ENCODE measurements at places on chromosomes 1 and 21.

GRCh38 chr1:172278478-172278877 is 142.0 kb upstream of the C1orf105 start:
- no peak for DNase-seq

GRCh38 chr1:159030311-159030710 is 20.6 kb downstream of the IFI16 start:
- no peak for DNase-seq

GRCh38 chr1:244778344-244778743 is 57.1 kb upstream of the COX20 start:
- DNase-seq = no peak

- DNase-seq = no peak
Measured at GRCh38 chr1:116948046-116948445, 38.3 kb downstream of the PTGFRN start.

DNA sequence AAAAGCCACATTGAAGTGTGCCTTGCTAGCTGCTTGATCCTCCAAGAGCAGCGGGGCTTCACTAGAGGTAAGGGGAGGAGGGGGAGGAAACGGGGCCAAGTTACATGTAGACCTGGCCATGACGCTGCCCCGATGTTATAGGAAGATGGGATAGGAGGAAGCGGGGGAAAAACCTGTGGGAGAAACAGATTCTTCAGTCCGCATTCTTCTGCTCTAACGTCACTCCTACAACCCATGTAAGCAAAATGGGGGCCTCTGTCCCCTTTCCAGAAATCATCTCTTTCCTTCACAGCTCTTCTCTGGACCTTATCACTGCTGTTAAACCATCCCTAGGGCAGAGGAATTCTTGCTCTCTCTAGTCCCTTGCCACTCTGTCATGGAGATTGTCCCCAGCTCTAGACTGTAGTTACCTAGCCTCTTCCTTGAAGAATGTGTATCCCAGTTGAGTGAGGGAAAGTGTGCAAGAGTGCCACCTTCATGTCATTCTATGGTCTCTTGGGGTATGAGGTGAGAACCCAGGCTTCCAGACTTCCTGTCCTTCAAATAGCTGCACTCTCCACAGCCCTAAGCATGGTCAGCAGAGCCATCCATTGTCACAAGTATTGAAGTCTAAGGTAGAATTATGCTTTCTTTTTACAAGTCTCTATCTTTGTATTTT is 11.4 kb downstream of the PLEKHO1 start:
- no peak for DNase-seq

DNA sequence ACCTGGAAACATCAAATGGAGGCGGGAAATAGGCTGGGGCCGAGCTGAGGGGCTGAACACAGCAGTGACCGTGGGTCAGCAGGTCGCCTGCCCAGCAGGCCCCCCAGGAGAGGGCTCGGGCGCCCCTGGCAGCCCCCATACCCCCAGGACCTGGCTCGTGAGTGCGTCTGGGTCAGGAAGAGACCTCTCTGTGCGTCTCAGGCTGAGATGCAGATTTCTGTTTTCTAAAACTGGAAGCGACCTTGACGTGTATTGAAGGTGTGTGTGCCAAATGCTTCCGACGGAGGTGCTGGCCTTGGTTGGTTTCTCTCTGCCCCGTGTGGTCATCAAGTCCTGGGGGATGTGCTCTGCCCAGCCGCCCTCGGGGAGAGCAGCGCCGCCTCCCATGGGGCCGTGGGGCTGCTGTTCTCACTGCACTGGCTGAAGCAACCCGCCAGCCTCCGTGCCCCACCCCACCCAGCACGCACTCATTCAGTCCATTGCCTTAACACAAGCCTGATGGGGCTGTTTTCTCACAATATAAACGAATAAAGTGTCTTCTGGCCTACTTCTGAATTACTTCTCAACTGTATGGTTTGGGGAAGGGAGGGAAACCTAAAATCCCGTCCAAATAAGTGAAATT is 7.4 kb downstream of the PEX10 start:
- DNase-seq = no peak

- no peak for DNase-seq
Measured at GRCh38 chr1:113903501-113904292, 902 bp downstream of the AP4B1 start.

DNA sequence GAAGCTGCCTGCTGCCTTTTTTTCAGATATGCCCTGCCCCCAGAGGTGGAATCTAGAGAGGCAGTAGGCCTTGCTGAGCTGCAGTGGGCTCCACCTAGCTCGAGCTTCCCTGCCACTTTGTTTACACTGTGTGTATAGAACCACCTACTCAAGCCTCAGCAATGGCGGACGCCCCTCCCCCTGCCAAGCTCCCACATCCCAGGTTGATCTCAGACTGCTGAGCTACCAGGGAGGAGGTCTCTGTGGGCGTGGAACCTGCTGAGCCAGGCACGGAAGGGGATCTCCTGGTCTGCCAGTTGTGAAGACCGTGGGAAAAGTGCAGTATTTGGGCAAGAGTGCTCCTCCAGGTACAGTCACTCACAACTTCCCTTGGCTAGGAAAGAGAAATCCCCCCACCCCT is 65.1 kb downstream of the MSH4 start:
- no peak for DNase-seq

- DNase-seq = no peak
Measured at GRCh38 chr1:220296981-220297380, 24.7 kb upstream of the RAB3GAP2 start.

DNA sequence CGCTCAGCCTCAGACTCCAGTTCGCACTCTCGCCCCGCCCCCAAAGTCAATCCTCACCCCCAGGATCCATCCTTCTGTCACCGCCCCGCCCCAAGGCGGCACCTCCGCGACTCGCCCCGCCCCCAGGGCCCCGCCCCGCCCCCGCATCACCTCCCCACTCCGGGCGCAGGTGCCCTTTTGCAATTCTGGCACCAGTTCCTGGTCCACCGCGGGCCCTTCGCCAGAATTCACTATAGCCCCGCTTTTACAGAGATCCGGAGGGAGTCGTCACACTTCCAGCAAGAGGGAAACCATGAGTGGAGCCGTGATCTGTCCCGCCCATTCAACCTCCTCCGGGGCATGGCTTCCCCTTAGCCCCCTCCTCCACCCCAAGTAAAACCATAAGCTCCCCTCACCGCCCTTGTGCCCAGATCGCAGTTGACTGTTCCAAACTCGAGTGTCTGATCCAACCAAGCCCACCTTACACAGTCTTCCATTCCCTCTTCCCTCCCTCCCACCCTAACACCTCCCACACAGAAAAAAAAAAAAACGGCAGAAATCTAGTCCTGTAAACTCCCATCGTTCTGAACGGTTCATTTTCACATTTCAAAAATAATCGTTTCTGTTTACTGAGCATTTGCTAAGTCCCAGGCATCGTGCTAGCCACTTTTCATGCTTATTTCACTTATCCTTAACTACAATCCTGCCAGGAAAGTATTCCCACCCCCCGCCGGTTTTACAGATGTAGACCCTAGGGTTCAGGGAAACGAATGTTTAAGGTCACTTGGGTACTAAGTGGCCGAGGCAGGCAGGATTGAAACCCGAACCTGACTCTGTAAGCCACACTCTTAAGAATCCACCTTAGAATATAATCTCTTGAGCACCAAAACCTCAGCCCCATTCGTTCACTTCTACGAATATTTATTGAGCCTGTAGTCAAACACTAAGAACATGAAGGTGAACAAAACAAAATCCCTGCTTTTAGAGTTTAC is 1.3 kb upstream of the DNAJC16 start:
- DNase-seq = no peak

GRCh38 chr1:95512925-95513324 is 278.9 kb downstream of the RWDD3 start:
- DNase-seq = no peak

DNA sequence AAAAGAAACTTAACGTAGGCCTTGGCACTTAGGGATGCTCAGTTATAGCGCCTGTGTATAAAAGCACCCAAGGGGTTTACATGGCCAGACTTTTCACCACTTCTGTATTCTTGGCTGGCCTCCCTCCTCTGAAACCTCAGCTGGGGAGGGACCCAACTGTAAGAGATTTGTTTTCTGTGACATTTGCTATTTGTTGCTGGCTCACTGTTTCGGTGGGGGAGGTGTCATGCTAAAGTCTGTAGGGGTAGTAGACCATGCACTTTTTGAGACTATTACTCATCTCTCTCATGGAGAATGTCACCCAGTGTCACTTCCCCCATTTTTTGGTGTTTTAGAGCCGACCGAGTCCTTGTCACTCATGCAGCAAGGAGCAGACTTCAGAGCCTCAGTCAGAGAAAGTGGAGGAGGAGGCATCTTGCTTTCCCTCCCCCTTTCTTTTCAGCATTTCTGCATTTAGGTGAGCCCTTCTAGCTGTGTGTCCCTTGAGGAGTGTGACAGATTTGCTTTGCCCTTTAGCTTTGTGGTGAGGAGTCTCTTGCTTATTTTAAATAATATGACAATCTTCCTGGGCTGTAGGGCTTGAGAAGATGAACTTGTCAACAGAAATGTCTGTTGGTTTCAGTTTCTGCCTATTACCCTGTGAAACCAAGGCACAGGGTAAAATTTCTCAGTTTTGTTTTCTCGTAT is 160.1 kb downstream of the FASLG start:
- DNase-seq = no peak

- no peak for DNase-seq
Measured at GRCh38 chr1:25740071-25740470, 59.9 kb upstream of the SELENON start.

- DNase-seq = no peak
Measured at GRCh38 chr1:230943048-230943593, 35.5 kb downstream of the TTC13 start.

DNA sequence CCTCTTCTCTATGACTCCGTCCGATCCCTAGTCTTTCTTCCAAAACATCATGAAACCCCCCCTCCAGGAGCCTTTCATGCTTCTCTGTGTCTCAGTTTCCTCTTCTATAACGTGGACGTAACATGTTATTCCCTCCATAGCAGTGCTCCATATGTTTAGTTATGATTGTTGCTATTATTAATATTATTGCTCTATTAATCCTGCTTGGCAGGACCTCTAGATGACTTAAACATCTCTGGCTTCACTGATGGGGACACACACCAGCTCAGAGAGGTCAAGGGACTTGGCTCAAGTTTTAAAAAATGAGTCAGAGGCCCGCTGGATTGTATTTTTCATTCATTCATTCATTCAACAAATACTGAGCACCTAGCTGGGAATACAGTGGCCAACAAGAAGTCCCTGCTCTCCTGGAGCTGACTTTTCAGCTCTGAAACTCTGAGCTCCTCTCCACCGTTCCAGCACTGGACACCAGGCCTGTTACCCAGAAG is 404 bp upstream of the CPLANE2 start:
- DNase-seq = no peak

DNA sequence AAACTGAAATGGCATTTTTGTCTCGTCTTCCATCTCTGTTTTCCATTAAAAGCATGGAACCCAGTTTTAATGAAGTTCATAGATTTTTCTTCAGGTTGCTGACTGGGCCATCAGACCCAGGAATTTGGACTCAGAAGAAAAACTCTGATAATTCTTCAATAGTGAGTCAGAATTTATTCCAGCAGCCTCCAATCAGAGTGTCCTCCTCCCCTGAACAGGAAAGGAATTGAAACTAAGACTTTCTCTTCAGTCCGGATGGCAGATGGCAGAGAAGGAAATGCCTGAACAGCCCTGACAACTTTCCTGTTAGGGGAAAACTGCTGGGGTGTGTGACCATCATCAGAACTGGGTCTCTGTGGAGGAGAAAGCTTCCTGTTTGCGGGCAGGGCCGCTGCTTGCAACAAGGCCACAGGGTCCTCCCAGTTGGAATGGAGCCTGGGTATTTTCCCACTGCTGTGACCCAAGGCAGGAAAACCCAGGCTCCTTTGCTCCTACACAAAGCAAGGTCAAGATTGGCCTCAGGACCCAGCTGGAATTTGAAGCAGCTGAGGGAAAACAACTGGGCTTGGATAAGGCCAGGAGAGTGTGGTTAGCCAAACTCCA is 20.7 kb downstream of the CD34 start:
- no peak for DNase-seq

DNA sequence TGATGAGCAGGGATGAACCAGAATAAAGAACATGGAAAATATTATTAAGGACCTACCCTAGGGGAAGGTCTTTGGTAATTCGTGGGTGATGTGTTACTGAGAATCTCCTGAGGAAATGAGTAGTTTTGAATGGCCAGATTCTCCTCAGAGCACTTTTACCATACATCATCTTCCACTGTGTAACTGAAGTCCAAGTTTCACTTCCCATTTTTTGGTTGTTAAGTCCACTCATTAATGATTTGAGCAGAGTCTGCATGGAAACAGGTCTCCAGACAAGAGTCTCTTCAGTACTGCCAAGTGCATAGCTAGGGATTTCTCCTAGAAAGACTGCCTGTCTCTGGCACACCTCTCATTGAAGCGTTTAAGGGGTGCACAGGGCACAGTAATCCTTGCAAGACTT is 48.7 kb upstream of the PCP4 start:
- DNase-seq = no peak

DNA sequence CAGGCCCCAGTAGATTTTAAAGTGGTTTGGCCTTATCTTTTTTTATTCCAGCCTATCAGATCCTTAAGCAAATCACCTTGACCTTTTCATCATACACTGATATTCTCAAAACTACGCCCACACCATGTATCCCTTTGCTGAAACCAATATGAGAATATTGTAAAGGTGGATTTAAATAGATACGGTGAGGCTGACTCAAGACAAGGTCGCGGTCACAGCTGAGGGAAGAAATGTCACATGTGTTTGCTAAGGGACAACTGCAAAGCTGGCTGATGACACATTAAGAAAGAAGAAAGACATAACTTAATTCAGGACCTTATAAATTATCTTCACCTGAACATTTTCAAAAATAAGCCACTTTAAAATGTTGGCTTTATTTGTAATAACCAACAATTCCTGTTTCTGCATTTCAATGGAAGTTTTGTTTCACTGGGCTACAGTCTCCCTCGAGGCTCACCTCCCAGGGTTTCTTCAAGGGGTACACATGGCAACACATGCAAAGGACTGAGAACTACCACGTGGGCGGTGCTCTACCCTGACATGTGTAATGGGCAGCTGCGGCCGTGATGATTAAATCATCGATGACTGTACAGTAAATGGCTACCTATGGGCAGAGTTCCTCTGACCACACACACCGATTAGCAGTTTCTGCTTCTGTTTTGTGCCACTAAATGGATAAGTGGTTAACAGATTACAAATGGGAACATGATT is 189.5 kb downstream of the SIPA1L2 start:
- no peak for DNase-seq

- no peak for DNase-seq
Measured at GRCh38 chr1:8858112-8858668, 20.3 kb downstream of the ENO1 start.

- DNase-seq = no peak
Measured at GRCh38 chr1:169595764-169596711, 9.8 kb upstream of the F5 start.
